ENCODE measurements at places on chromosomes 13 and 19.

DNA sequence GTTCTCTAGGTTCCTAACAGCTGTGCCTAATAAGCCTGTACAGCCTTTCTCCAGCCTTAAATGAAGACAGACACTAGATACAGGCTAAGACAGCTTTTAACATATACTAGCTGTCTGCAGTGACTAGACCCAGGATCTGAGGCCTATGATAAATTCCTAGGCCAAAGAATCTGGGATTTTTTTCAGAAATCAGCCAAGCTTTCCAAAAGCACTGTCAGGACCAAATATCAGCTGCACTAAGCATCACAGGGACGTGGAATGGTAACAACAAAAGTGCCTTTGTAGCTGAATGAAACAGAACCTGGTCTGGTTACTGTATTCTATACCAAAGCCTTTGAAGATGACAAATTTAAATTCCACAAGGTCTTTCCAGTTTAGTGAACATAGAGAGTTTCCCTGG lies 77.9 kb upstream of the DOCK9 start:
- DNase-seq = no peak

- no peak for DNase-seq
Observed at GRCh38 chr13:113863524-113864272, at the start of gene GAS6. GAS6 (minus strand) TSS chr13:113864076; CDS start chr13:113863920, 156 bp downstream.

DNA sequence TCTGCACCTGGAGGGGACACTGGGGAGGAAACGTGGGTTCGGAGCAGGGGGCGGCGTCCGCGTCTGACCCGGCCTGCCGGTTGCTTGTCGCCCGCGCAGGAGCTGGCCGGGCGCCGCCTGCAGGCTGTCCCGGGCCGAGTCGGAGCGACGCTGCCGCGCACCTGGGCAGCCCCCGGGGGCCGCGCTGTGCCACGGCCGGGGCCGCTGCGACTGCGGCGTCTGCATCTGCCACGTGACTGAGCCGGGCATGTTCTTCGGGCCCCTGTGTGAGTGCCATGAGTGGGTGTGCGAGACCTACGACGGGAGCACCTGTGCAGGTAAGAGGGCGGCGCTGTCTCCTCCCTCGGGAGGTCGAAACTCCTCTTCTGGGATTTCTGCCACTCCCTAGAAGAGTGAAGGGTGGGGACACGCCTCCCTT lies 1.3 kb downstream of the ITGBL1 start:
- no peak for DNase-seq

DNA sequence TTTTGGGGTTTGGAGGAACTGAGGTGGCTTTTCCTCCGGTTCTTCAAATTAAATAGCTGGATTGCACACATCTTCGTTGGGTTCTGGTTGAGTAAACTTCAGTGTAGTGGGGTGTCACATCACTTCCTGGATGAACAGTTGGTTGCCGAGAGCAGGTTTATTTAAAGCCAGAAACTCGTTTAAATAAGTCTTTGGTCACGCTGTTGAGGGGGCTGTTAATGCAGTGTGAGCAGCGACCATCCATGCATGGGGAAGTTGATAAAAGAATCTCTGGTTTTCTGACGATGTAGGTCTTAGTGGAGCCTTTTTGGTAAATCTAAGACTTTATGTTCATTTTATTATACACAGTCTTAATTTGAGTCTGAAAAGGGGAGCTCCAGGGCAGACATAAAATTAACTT lies 351.2 kb upstream of the ARGLU1 start:
- no peak for DNase-seq

DNA sequence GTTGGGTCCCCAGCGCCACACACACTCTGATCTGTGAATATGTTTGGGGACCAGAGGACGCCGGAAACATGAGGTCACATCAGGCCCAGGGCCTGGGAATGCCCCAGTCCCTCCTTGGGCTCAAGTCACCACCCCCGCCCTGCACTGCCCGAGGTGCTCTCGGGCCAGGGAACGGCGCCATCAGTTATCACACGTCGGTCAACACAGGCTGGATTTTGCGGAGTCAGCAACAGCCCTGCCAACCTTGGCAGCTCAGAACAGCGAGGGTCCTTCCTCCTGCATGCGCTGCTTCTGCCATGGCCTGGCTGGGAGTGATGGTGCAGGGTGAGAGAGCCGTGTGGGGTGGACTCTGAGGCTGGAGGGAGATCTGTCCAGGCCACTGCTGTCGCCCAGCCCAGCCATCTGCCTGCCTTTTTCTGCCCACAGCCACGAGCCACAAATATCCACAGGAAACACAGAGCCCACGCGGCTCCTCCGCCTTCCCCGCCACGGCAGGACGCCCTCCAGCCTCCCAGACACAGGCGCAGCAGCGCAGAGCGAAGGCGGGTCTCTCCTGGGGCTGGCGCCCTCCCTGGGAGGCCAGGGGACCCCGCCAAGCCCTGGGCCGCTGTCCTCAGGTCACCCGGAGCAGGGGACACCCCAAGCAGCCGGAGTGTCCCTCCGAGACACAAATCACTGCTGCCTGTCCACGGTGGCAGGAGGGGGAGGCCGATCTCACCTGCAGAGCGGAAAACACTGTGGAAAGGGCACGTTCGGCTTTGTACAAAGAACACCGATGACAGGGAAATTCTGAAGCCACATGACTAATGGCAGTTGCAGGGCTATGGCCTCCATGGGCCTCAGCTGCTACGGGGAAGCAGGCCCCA lies 31.6 kb upstream of the CACTIN start:
- no peak for DNase-seq

DNA sequence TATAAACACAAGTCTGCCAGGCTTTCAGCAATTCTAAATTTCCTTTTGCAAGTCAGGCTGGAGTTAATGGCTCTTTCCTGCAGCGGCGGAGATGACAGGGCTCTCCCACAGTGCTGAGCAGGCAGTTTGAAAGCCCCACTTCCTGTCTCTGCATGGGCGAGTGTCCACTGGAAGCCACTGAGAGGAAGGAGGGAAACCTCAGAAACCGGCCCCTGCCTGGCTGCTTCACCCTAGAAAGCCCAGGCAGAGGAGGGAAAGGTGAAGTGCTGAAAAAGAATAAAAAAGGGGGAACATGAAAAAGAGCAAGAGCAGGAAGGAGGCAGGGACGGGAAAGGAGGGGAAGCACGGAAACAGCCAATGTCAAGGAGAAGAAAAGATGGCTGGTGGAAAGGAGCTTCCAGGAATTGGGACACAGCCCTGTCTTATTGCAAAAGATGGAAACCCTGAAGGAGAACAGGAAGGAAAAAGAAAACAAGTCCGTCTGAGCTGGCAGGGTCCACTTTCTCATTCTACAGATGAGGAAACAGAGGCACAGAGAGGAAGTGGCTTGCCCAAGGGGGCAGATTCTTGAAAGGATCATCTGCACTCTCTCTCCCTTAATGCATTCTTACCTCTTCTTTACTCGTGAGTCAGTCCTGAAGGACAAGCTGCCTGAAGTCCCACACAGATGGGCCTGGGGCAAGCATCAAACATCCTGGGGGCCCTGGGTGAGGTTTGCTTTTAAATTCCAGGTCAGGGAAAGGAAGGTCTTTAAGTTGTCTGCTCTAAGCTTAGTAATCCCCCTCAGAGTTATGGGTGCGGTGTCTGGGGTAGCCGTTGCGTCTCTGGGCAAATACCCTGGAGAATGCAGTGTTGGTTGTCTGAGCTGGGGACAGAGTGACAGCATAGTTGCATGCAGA lies 38.8 kb upstream of the ALOX5AP start:
- no peak for DNase-seq

GRCh38 chr13:29195456-29195855 lies 375.3 kb downstream of the MTUS2 start:
- no peak for DNase-seq

DNA sequence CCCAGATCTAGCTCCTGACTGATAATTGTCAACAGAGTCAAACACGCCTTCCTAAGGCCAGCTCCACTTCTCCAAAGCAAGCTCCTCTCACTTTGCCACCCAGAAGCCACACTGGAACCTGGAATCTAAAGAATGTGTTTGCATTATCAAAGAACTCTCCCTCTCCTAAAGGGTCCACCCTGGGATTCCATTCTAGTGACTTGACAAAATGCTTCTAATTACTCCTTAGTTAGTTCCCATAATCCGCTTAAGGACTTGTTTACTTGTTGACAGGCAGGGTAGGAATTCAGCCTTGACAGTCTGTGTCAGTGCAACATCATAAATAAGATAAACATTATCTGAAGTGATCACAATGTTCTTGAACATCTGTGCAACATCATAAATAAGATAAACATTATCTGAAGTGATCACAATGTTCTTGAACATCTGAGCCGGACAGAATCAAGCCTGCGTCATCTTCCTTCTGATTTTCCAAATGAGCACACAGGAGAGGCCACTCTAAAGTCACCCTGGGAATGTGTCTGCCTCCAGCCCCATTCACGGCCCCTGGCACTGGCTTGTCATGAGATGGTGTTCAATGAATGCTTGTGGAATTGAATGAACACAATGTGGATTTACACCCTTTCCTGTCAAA lies 512.1 kb downstream of the IRS2 start:
- no peak for DNase-seq

DNA sequence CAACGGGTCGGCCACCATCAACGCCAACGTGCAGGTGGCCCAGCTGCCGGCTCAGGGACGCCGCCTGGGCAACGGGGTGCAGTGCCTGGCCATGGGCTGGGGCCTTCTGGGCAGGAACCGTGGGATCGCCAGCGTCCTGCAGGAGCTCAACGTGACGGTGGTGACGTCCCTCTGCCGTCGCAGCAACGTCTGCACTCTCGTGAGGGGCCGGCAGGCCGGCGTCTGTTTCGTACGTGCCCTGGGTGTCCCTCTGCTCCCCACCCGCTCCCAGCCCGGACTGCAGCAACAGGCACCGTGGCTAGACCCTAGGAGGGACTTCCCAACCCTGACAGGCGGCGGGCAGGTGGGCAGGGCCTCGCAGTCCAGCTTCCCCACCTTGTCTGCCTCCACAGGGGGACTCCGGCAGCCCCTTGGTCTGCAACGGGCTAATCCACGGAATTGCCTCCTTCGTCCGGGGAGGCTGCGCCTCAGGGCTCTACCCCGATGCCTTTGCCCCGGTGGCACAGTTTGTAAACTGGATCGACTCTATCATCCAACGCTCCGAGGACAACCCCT lies 3.5 kb downstream of the ELANE start:
- no peak for DNase-seq

- DNase-seq = no peak
Observed at GRCh38 chr19:7742575-7742974, 4.8 kb downstream of the CD209 start.

DNA sequence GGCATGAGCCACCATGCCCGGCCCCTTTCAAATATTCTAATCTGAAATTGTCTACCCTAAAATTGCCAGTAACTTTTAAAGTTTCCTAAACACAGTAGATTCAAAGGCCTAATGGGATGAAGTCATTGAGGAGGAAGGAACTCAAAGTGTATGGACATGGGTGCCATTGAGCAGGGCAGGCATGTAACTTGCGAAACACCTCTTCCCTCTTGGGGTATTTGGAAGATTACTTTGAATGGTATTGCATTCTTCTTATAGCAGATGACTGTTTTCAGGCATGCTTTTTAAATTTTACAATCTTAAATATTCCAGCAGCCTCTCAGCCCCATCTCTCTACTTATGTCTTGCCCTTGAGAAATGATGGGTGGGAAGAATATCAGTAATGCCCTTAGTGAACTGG lies 21.0 kb downstream of the TM9SF2 start:
- DNase-seq = no peak

DNA sequence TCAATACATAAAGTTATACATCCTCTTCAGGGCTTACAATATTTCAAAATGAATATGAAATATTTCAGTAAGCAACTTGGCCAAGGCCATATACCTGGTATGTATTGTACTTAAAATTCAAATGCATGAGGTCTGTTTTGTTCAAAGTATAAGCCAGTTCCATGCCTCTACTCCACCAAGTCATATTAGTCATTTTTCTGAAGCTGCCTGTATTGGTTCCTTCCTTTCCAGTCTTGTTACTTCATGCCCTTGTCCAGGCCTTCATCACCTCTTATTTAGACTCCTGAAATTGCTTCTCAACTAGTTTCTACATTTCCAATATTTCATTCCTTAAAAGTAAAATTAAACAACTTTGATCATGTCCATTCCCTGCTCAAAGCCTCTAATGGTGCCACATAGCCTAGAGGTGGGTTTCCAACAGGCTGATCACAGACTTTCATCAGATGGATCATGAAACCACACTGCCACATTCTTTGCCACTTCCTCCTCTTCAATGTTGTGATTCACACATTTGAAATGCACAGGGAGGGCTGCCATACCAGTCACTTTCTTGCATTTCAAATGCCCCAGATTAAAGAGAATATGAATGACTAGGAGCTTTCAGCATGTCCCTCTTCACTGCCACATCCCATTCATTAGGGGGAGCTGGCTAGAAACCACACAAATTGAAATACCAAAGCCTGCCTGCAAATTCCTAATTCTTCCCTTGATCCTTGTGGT lies 424.1 kb upstream of the DACH1 start:
- DNase-seq = no peak

- DNase-seq = no peak
Observed at GRCh38 chr13:74256969-74257368, 122.8 kb upstream of the KLF12 start.

- no peak for DNase-seq
Observed at GRCh38 chr13:35954207-35954560, 177.0 kb downstream of the DCLK1 start.

- no peak for DNase-seq
Observed at GRCh38 chr13:43303033-43303729, 279.8 kb downstream of the DNAJC15 start.

DNA sequence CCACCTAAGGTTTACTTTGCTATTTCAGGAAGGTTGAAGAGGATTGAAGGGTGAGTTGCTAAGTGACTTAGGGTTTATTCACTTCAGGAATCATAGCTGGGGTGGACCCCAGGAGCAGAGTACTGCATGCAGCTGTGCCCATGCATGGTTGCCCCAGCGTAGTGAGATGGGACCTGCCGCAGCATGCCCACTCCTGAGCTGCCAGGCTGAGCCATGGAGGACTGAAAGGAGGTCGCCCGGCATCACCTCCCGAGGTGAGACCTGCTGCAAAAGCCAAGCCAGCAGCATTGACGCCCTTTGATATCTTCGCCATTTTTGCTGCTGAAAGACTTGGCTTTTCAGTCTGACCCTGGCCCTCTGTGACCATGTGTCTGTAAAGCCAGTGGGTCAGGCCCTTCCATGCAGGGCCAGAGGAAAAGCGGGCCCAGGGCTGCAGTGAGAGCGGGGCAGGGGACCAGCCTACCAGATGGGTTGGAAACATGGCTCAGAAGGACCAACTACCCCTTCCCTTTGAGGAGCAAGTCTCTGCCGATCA lies 9.9 kb downstream of the POP4 start:
- DNase-seq = no peak

GRCh38 chr13:24888291-24888931 lies 124.4 kb downstream of the RNF17 start:
- no peak for DNase-seq

GRCh38 chr13:46317120-46317519 lies 69.9 kb downstream of the RUBCNL start:
- no peak for DNase-seq

- DNase-seq = no peak
Observed at GRCh38 chr19:49657493-49658138, 8.0 kb downstream of the IRF3 start.
